Activated CD8-positive, alpha-beta memory T cell treated with anti-CD3 and anti-CD28 coated beads, Interleukin-2, amount 50 U/mL, for 4 hours (primary cell): ENCODE measurements at places on chromosomes 2 and 18.

GRCh38 chr18:72181241-72181764, 362.8 kb downstream of the CBLN2 start:
- DNase-seq: no peak

- no peak for DNase-seq
Measured at GRCh38 chr2:196697825-196698224, 58.3 kb downstream of the CCDC150 start.

DNA sequence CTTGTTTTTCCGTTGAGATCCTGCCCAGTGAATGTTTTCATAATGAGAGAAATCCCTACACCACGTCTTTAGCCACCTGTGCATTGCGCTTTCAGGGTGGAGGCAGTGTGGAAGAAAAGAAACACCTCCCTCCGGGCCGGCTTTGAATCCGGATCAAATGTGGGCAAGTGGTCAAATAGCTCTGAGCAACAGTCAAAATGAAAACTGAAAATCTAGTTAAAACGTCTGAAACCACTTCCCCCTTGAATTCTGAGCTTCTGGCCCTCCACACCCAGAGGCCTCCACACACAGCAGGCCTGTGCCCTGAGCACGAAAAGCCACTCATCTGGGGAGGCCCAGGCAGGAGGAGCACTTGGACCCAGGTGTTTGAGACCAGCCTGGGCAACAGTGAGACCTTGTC, 263.6 kb upstream of the SALL3 start:
- no peak for DNase-seq

- no peak for DNase-seq
Measured at GRCh38 chr2:164677271-164677670, 56.0 kb upstream of the GRB14 start.

DNA sequence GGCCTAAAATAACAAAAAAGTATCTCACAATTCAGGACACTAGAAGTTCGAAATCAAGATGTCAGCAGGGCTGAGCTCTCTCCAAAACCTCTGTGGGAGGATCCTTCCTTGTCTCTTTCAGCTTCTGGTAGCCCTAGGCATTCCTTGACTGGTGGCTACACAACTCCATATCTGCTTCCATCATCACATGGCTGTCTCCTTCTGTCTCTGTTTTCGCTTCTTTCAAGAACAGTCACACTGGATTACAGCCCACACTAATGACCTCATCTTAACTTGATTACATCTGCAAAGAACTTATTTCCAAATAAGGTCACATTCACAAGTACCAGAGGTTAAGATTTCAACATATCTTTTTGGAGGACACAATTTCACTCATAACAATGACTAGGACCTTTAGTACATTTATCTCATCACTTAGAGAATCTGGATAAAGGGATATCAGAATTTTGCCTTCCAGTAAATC, 275.2 kb downstream of the IRS1 start:
- no peak for DNase-seq

GRCh38 chr2:161085149-161085548, 75.1 kb upstream of the TANK start:
- no peak for DNase-seq

DNA sequence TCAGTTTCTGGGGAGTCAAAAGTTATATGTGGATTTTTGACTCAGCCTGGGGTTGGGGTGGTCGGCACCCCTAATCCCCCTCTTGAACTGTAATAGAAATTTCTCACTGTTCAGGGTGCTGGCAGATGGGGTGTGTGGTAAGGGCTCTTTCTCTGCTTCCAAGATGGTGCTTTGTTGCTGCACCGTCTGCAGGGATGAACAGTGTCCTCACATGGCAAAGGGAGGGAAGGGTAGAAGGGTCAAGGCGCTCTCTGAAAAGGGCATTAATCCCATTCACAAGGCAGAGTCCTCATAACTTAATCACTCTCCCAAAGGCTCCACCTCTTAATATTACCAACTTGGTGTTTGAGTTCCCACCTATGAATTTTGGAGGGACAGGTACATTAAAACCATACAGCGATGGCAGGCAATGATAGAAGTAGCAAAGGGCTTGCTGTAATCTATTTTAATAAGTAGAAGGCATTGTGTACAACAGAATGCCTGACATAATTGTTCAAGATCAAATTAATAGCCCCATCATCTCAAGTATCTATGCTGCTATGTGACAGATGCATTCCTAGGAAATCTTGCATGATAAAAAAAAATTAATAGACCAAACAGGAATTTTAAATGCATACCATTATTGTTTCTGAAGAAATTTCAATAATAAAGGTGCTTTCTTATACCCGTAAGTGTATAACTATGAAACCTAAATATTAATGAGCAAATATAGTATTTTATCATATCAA, 28.1 kb downstream of the MMADHC start:
- DNase-seq: no peak

GRCh38 chr2:33336036-33336625, 140.3 kb upstream of the RASGRP3 start:
- DNase-seq: no peak

GRCh38 chr18:45044787-45045186, 364.1 kb downstream of the SETBP1 start:
- DNase-seq: no peak

DNA sequence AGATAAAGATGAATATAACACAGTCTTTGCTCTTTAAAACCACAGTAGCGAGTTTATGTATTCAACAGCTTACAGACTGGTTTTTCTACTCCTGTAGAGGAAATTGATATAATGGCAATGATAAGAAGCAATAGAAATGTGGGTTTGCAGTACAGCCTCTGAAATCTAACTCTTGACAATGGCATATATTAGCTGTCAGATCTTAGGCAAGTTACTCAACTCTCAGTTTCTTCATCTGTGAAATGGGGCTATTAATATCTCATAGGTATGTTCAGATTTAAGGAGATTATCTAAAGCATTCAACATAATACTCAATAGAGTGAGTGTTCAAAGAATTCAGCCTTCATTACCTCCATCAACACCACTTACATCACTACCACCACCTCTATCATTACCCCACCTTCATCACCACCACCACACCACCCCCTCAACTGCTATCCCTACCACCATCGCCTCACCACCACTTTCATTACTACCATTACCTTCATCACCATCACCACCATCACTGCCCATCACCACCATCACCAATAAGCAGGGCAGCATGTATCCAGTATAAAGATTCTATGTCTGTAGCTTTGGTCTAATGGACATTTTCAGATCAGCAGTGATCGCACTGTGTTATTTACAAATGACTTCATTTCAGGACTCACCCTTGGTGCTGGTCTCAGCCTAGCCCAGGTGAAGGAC, 22.7 kb downstream of the AOX1 start:
- no peak for DNase-seq
